H7 (cell line): ENCODE measurements at places on chromosomes 5 and 9. TPM values are rescaled to one million over a fixed set of nuclear protein-coding genes. Genes with fewer than 3 reads are reported as not detected.

- DNase-seq, result no peak
Measured at GRCh38 chr5:178490935-178491652, 99.1 kb downstream of the COL23A1 start.

DNA sequence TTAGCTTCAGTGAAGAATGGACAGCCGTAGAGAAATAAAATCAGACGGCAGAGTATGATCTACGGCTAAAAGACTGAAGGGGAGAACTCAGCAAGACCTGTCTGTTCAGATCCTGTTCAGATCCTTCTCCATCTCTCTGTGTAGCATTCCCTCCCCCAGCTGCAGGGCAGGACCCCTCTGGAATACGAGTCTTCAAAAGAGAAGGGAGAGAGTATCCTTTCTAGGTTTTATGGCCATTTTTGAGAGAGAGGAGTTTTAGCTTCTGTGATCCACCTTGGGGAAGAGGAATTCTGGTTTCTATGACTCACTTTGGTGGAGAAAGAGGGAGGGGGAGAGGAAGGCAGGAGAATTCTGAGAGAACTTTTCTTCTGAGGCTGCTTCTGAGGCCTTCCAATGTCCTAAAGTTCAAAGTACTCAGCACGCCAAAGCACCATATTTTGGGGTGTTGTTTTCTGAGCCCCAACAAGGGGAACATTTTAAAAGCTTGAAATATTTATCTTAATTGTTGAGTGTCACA lies 194.4 kb upstream of the TLE4 start:
- no peak for DNase-seq

GRCh38 chr5:10923310-10923709 lies 162.3 kb upstream of the DAP start:
- no peak for DNase-seq

DNA sequence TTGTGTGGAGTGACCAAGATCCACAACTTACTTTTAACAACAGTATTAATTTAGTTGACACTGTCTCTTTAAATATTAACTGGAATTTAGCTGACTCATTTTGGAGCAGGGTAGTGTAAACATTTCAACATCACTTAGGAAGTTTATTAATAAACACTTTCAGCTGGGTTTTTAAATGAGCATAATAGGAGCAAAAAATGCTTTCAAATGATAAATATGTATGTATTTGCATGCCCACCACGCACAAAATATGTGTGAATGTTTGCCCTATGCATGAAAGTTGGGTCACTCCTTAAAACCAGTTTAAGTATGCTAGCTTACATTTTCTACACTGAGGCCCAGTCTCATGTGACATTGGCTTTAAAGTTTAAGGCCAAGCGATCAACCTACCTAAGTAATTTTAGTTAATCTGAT lies 2.9 kb downstream of the ZFAND5 start:
- no peak for DNase-seq

DNA sequence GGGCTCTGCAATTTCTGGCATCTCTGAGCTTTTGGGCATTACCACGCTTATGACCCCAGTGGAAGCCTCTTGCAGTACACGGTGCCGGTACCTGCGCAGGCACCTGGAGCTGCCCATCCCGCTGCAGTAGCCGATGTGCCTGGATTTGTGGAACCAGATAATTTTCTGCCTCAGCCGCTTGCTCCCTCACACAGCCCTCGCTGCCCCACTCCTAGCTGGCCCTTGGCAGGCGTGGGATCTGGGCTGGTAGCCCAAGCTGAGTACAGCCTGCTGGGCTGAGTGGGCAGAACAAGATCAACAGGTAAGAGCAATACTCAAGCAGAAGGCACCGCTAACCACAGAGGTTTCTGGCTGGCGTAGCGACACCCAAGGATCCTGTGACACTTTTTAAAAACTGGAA lies 1808.8 kb upstream of the ACO1 start:
- no peak for DNase-seq

GRCh38 chr5:17177501-17178372 lies 39.7 kb upstream of the BASP1 start:
- DNase-seq, result no peak

- DNase-seq, result no peak
Measured at GRCh38 chr5:144472221-144472620, 301.5 kb downstream of the KCTD16 start.

PTRH1 gene
- 14.3 and 21.2 TPM in 2 replicates for total RNA-seq

DNA sequence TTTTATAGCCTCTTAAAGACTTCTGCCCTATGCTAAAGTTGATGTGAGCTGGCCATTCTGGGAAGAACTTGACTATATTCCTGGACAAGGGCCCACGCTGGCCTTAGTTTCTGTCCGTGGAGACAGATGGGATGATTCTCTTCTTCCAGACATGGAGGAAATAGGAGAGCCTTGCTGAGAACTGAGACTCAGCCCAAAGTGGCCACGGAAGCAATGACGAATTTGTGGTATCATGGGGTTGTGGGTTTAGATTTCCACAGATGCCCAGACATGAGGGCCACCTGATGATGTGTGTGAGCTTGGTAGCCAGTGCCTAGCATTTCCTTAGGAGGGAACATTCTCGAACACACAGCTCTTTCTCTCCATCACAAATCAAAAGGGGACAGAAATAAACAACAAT lies 309.1 kb downstream of the NSG2 start:
- DNase-seq, result no peak

PCDHGA2 gene
- total RNA-seq, result not detected in 2 replicates

DNA sequence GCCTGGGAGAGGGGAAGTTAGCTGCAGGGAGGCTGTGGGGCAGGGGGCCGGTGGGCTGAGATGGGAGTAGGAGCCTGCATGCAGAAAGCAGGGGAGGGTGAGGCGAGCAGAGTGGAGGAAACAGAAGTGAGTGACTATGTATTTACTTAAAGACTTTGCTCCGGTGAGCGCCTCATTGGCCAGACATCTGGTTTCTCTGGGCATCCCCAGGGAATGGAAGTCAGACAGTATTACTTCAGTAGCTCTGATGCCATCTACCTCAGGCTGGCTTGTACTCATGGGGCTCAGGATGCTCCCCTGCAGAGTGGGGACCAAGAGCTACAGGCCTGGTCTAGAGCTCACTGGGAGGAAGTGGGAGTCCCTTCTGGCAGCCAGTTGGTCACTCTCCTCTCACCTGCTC lies 78.2 kb upstream of the ARAP3 start:
- no peak for DNase-seq

GRCh38 chr9:133848471-133849109 lies 110.4 kb upstream of the SARDH start:
- DNase-seq, result no peak

DNA sequence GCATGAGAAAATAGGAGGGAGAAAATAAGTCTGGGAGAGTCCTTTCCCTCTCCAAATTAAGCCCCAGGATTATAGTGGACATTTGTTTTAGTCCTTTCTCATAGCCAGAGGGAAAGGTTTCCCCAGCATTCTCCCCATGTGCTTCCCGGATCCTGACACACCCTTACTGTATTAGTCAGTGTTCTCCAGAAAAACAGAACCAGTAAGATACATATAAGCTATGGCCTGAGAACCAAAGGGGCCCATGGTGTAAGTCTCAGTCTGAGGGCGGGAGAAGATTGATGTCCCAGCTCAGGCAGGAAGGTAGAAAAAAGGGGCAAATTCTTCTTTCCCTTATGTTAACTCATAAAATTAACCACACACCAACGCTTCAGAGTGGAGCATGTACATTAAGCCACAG lies 25.6 kb upstream of the SPATA31D4 start:
- no peak for DNase-seq

GRCh38 chr5:79853028-79853427 lies 138.0 kb downstream of the MTX3 start:
- DNase-seq, result no peak

DNA sequence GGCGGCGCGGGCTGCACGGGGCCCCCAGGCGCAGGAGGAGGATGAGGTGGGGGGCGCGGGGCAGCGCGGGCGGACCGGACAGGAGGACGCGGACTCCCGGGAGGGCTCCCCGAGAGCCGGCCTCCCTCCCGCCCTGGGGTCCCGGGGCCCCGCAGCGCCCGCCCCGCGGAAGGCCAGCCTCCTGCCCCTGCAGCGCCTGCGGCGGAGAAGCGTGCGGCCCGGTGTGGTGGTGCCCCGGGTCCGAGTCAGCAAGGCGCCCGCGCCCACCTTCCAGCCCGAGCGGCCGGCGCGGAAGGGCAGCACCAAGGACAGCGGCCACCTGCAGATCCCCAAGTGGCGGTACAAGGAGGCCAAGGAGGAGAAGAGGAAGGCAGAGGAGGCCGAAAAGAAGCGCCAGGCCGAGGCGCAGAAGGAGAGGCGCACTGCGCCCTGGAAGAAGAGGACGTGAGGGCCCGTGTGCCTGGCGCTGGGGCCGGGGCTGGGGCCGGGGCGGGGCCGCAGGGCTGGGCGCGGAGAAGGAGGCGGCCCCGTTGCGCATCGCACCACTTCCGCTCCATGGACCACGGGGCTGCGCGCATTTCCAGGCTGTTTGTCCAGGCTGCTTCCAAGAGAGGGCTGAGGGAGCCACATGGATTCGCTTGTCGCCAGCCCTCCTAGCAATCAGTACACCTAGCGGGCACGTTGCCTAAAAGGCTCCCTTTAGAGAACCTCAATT lies 86.0 kb downstream of the ANKRD33B start:
- DNase-seq, result peak; percentile 71

GRCh38 chr5:63743096-63743798 lies 219.0 kb downstream of the HTR1A start:
- DNase-seq, result no peak

DNA sequence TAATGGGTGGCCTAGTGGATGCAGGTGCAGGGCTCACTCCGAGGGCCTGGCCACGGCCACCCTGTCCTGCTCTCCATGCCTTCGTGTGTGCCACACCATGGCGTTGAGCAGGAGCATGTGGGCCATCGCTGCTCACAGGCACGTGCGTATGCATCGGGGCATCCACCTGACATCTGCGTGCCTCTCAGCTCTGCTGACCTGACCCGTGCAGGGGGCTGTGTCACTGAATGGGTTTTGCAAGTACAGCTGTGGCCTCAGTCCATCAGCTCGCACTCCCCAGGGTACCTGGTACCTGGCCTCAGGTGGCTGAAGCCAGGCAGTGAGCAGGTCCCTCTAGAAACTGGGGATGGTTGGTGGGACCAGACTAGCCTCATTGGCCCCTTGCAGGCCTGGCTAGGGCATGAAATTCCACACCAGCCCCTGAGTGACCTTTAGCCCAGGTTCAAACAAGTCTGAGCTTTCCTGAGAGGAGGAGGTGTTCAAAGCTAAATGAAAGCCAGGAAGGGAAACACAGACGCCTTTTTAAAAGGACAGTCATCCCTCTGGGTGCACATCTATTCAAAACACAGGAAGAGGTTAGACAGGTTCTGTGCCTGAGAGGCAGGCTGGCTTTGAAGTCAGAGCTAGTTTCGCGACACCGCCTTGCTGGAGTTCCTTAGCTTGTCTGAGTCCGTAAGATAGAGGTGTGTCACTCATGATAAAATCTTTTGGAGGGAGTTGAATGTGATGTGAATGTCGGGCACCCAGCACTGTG lies 74.0 kb downstream of the MACROH2A1 start:
- DNase-seq, result no peak

PHF24 gene
- 0.37 and 0.42 TPM in 2 replicates for total RNA-seq

TESK1 gene
- total RNA-seq, result 6.0 and 11.9 TPM in 2 replicates

GRCh38 chr5:55220433-55221185 lies 6.5 kb downstream of the MCIDAS start:
- DNase-seq, result peak; percentile 89

DNA sequence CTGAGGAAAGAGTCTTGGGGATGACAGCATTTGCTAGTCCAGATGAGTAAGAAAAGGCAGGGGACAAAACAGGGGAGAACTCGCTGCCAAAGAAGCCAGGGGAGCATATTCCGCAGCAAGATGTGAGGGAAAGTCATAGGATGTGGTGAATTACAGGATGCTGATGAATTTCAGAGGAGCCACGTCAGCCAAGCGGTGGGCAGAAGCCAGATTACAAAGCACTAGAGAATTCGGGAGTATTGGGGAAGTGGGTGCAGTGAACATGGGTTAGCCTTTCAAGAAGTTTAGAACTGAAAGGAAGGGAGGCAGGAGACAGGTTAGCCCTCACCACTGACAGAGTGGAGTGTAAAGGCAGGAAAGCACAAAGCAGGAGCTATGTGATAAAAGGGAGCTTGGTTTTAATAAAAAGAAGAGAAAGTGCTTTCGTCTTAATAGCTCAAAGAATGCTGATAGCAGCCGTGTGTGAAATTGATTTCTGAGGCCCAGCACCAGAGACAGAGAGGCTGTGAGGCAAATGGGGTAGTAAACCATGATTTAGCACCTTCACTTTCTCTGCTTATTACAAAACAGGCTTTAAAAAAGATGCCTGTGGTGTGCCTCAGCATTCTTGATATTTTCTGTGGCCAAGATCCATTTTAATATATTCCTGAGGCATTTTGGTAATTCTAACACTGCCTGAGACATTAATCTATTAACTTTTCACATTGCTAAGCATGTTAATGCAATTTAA lies 16.9 kb downstream of the ADAMTSL1 start:
- no peak for DNase-seq

GRCh38 chr9:114258218-114258617 lies 64.7 kb upstream of the ORM1 start:
- DNase-seq, result no peak

PCDHA10 gene
- total RNA-seq, result 0.11 and 0.28 TPM in 2 replicates

SARDH gene
- total RNA-seq, result 7.3 and 9.9 TPM in 2 replicates

DNA sequence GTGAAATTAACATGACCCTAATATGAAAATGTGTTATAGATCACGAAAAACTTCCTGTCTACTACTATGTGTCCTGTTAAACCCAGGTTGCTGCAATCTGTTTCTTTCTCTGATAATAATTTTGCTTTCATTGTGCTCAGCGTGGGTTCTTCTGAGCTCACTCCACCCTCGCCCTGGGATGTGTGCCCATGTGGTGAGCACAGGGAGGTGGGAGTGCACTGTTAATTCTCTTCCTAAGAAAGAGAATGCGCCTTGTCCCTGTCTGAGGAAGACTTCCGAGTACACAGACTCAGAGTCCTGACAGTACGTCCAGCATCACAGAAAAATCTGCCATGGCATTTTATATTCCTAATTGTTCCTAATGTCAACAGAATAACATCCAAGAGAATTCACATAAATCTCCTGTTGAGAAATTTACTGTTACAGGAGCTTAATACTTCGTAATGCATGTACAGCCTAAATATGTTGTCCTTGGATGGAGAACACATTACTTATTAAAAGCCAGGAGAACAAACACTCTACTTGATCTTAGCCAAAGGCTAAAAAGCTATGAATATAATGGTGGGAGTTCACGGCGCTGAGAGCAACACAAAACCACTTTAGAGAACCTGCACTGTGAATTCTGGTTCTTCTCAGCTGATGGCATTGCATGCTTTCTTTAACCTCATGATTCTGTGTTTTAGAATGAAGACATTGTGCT lies 102.6 kb downstream of the PDE4D start:
- DNase-seq, result peak; percentile 19

GRCh38 chr5:40572937-40573336 lies 106.8 kb upstream of the PTGER4 start:
- DNase-seq, result no peak

DNA sequence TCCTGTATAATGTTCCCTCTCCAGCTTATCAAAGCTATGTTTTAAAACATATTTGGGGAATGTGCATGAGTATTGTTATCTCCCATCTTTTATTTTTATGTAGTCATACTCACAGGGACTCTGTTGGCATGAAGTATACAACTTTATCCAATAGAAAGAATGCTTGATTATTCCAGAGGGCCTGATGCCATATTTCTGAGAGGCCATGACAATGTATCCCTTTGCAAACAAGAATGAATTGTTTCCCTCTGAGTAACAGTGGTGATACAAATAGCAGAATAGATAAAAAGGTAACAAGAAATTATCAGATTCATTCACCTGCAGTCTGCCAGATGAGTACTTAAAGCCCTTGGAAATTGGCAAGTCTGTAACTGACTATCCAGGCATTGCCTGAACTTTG lies 125.9 kb downstream of the PLK2 start:
- DNase-seq, result no peak
